Right lung (tissue), 10 donors: ENCODE measurements at places on chromosomes 7 and 10. TPM values are rescaled to one million over a fixed set of nuclear protein-coding genes. Genes with fewer than 3 reads are reported as not detected.

AGR3 gene
- polyA plus RNA-seq: 25.2 TPM

PLAC9 gene
- 36.3 TPM for polyA plus RNA-seq

SERPINE1 gene
- 4.6 TPM for polyA plus RNA-seq

HIP1 gene
- 44.7 TPM for polyA plus RNA-seq

CCL24 gene
- 0.55 TPM for polyA plus RNA-seq

PDZD7 gene
- polyA plus RNA-seq: 0.69 TPM
